BE2C (cell line): ENCODE measurements at places on chromosomes 1 and 21.

GRCh38 chr1:20138961-20139550 lies at the start of gene PLA2G2F:
TSS of gene PLA2G2F (plus strand) at chr1:20139323. CDS start at chr1:20139428, 105 bp downstream.
- no peak for DNase-seq

- DNase-seq = no peak
These were observed 37.6 kb upstream of the LMO4 start for GRCh38 chr1:87291107-87291506.

GRCh38 chr1:25821630-25822091 lies 1.9 kb downstream of the MTFR1L start:
- DNase-seq = no peak

GRCh38 chr1:240171907-240172306 lies 80.2 kb downstream of the FMN2 start:
- DNase-seq = no peak
